ENCODE measurements at places on chromosomes 3 and 15.

GRCh38 chr3:31668242-31668641 lies 135.5 kb downstream of the STT3B start:
- no peak for DNase-seq

DNA sequence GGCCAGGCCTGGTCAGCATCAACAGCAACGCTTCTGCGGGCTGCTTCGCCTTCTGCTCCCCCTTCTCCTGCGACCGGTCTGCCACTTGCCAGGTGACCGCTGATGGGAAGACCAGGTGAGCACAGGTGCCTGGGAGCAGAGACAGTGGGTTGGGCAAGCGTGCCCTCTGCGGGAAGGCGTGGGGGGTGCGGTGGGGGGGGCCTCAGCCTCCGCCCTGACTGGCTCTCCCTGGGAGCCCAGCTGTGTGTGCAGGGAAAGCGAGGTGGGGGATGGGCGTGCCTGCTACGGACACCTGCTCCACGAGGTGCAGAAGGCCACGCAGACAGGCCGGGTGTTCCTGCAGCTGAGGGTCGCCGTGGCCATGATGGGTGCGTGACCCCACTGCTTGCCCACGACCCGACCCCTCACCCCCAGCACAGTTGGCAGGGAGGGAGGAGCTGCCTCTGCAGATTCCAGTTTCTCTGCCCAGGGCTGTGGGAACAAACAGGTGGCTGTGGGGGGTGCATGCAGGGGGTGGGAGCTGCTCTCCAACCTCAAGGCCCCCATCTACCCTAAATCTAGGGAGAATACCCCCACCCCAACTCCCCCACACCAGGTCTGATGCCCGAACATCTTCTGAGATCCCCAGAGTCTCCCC lies 8.8 kb downstream of the STAB1 start:
- no peak for DNase-seq

- DNase-seq: no peak
These were observed 46.9 kb downstream of the WDR49 start for GRCh38 chr3:167606836-167607235.

- no peak for DNase-seq
These were observed 198.6 kb downstream of the VGLL3 start for GRCh38 chr3:86792316-86792715.

- DNase-seq: no peak
These were observed 535 bp downstream of the C2CD4B start for GRCh38 chr15:62164396-62165103.

DNA sequence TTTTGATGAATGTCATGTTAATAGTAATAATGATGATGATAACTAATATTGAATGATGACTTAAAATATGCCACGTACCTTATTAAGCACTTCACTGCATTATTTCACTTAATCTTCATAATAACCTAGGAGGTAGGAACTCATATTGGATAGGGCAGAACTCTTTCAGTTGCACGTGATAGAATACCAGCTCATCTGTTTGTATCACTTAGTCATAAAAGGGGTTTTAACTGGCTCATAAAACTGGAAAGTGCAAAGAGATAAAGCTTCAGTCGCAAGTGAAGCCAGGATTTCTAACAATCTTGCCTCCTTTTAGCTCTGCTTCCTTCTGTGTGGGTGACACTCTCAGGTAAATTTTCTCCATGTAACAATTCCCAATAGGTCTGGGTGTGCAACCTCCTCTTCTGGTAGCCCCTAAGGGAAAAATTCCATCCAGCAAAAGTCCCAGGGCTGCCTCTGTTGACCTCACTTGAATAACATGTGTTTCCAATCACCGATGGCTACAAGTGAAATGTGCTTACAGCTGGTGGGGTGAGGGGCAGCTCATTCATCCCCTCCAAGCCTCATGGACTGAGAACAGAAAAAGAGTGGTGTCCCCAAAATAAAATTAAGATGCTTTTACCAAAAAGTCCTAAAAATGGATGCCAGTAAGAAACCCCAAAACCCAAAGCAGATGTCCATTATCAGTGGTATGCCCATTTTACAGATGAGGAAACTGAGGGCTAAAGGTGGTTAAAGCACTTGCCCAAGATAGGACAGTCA lies 9.3 kb downstream of the GXYLT2 start:
- DNase-seq: no peak

GRCh38 chr3:172675441-172676193 lies 35.2 kb downstream of the NCEH1 start:
- no peak for DNase-seq

DNA sequence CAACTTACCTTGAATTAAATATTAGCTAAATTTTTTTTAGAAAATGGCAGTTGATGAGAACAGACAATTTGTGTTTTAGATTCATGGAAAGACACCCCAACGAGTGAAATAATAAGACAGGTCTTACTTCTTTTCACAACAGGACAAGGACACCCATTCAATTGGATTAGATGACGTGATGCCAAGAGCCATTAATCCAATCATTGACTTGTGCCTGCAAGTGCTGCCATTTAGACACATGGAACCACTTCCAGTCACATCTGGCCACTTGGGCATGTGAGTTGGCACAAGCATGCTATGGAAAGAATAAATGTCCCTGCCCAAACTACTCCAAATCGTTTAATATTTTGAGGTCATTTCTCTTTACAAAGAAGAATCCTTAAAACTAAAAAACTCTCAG lies 1308.8 kb downstream of the ROBO2 start:
- DNase-seq: no peak

DNA sequence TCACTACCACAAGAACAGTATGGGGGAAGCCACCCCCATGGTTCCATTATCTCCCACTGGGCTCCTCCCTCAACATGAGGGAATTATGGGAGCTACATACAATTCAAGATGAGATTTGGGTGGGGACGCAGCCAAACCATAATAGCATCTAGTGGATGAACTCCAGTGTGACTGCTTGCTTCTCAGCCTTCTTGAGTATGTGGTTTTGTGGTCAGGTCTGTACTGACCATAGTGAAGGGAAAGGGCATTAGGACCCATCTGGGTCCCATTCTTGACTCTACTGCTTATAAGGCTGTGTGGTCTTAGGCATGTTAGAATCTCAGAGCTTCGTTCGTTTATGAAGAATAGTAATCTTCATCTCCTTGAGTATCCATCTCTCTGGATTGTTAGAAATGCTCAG lies 81.4 kb downstream of the CGNL1 start:
- no peak for DNase-seq

DNA sequence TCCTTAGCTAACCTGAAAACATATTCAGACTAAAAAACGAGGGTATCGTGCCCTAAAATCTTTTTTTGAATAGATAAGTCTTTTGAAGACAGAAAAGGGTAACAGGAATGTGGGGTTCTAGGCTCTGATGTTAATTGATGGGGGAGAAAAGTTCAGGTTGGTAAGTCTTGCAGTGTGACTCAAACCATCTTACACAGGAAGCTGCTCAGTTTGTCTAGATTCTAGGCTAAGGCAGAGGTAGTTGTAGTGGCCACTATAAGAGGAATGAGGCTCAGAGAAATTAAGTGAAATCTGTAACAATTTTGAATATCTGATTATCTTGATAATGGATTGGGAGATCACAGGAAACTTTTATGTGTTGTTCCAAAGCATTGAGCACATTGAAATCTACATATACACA lies 267.9 kb downstream of the PDCD6IP start:
- DNase-seq: no peak

Measured in stimulated activated CD4-positive, alpha-beta T cell treated with anti-CD3 and anti-CD28 coated beads, TNF-alpha, amount 100 ng/mL, for 1 hour (primary cell).